ENCODE measurements at places on chromosomes 12 and 14.

DNA sequence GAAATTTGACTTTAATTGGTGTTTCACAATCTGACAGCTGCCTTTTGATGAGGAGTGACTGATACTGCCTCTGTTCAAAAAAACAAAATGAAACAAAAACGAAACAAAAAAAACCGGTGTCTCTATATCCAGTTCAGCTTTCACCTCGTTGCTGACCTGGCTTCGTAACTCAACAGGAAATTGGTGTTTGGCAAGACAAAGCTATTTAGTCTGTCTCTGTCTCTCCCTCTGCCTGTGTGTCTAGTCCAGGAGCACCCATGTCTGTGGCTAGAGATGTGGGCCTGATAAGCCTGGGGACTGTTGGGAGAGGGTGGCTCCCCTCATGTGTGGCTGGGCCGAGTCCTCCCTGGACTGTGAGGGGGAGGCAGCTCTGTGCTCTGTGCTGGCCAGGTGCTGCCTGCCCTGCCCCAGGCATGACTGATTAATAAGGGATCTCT is 11.3 kb downstream of the CACNA1C start:
- no peak for DNase-seq

DNA sequence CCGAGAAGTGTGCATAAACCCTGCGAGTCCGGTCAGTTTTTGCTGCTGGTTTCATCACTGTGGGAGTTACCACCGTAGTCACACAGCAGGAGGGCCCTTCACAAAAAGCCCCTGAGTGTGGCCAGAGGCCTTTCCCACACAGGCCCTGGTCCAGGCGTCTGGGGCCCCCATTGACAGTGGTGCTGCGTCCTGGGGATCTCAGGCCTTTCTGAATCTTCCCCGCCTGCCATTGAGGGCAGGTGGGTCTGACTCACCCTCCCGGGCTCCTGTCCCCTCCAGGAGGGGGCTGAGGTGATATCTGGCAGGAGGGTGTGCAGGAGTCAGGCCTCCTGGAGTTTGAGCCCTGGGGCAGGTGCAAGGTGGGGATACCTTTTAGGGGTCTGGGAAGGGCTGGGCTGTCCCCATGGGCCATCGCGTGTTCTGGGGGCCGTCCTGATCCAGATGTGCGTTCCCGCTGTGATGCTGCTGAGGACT is 358.5 kb downstream of the TMEM121 start:
- DNase-seq: peak; percentile 25

DNA sequence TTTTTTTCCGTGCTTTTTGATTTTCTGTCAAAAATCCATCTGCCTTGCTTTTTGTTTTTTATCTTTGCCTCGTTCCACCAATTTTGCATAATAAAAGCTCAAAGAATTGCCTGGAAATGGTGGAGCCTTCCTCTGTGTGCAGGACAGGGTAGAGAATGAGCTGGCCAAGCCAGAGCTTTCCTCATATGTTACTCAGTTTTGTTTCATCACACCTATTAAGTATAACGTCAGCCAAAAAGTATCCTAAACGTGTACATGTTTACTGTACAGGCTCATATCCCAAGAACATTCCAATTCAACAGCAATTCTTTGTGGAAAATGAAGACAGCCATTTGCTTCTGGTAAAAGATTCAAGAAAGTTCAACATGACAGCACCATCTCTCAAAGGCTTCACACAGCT is 191.2 kb upstream of the LMNTD1 start:
- DNase-seq: no peak

DNA sequence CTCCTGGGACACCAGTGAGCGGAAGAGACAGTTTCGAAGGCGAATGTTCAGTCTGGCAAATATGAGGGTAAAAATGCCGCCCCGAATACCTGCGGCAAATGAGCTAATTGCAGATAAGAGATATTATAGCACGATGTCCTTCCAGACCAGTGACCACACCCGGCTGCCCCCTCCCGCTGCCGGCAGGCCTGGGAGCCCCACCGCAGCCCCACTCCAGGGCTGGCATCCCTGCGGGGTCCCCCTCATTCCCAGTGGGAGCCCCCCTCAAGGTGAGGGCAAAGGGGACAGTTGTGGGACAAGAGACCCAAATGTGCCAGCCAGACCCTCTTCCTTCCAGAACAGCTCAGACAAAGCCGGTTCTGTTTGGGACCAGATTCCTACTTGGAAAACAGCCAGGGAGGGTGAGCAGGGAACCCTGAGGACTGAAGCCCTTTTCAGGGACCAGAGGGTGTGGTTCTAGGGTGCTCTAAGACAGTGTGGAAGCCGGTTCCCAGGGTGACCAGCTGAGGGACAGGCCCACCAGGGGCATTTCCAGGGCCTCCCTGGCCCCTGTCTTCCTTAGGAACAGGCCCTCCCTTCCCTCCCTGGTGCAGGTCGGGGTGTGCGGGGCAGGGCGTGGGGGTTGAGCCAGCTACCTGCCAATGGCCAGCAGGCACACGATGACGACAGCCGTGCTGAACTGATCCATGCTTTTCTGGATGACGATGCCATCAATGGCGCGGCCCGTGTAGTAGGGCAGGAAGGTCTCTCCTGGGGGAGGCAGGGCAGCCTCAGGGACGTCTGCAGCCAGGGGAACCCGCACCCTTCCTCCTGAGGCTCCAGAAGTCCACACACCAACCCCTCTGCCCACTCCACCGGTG is 16.2 kb downstream of the ABCB9 start:
- no peak for DNase-seq

- DNase-seq: no peak
These were observed 84.7 kb upstream of the FERMT2 start for GRCh38 chr14:53035336-53036210.

GRCh38 chr14:50312734-50313054 is 570 bp downstream of the DMAC2L start:
- no peak for DNase-seq

- DNase-seq: no peak
These were observed 28.7 kb upstream of the CCND2 start for GRCh38 chr12:4244868-4245267.

DNA sequence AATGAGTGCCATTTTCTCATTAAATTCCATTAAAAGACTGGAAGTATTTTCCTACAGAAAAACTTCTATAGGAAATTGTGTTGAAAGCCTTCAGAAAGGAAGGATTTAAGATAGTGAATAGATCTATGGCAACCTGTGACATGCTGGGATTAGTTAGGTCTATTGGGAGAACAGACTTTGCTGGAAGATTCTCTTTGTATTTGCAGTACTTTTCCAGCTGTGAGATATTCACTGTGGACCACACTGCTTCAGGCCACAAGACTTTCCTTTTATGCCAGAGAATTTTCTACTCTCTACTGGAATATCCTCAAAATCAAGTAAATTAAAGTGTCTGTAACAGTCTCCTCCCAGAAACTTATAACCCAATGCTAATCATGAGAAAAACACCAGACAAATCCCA is 136.2 kb downstream of the MYRFL start:
- no peak for DNase-seq

- no peak for DNase-seq
These were observed 25.2 kb upstream of the RASSF3 start for GRCh38 chr12:64585104-64585503.

DNA sequence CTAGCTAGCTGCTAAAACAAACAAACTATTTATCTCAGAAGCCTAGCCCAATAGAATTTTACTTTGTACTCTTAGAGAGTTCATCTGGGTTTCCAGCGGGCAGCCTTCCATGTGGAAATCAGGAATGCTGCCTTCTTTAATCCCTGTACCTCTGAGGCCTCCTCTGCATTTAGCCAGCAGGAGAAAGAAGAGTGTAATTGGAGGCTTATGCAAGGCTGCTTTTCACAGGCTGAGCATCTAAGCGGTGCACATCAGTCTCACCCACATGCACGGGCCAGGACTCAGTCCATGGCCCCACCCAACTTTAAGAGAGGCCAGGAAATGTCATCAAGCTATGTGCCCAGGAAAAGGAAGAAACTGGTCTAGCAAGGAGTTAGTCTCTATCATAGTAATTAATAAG is 14.0 kb upstream of the PTGDR start:
- DNase-seq: no peak

GRCh38 chr14:106586098-106586704 is 1059.8 kb downstream of the TMEM121 start:
- no peak for DNase-seq

- DNase-seq: no peak
These were observed 65.9 kb downstream of the RFX4 start for GRCh38 chr12:106648736-106649135.

GRCh38 chr12:57280211-57281062 is 29.4 kb upstream of the STAC3 start:
- no peak for DNase-seq

DNA sequence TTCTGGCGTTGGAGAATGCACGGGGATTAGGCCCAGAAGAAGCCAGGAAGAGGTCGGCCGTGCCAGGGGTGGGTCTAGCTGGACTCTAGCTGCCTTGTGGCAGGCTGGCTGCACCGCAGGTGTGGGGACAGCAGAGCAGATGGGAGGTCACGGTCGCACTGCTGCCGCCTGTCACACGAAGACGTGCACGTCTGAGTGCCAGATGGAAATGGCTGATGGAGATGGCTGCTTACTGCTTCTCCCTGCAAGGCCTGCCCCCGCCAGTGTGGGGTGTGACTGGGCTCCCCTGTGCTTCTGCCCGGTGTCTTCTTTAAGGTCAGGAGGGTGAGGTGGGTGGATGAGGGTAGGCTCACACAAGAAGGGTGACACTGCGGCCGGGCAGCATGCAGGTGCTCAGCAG is 79.0 kb downstream of the MOK start:
- DNase-seq: no peak

- no peak for DNase-seq
These were observed 319.4 kb downstream of the VRK1 start for GRCh38 chr14:97116546-97116945.

DNA sequence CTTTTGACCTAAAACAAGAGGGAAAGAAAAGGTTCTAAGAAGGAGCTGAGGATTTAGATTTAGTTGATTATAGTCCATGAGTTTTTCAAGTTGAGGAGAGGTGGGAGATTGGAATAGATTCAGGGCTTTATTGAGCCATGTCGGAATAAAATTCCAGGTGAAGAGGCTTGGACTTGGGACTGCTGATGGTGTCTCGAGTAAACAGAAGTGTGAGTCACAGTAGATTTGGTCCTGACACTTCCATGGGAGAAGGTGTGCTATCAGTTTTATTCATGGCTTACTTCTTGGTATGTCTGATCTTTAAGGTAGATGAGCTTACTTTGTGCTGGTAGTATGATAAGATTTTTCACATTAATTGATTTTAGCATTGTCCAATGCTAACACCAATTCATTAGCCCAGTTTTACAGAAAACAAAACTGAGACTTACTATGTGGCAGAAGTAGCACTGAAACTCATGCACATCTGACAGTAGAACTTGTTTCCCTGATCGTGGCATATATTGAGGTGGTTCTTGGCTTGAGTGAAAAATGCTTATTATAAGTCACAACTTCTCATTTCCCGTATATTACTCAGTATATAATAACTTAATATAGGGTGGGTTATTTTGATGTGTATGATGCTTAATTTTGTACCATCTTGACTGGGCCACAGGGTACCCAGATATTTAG is 172.4 kb upstream of the IGF1 start:
- no peak for DNase-seq

DNA sequence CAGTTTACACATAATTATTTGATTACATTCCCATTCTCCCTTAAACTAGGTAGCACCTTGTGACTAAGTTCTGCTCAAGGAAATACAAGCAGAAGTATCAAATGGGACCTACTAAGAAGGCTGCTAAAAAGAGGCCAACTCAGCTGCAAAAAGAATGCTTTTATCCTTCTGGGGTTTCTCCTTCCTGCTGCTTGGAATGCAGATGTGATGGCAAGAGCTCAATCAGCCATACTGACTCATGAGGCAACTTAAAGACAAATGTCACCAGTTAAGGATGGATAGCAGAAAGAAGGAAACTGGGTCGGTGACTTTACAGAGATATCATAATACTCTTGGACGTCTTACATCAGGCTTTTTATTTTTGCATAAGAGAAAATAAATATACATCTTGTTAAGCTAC is 38.0 kb upstream of the RAP1B start:
- no peak for DNase-seq

GRCh38 chr12:26576266-26576665 is 256.7 kb downstream of the ITPR2 start:
- no peak for DNase-seq

- DNase-seq: no peak
These were observed 1.1 kb downstream of the BCAT1 start for GRCh38 chr12:24947541-24948419.

GRCh38 chr12:15787778-15788177 is 1.4 kb downstream of the EPS8 start:
- DNase-seq: no peak

- no peak for DNase-seq
These were observed 98.7 kb upstream of the ATF1 start for GRCh38 chr12:50665170-50665569.

GRCh38 chr12:53820514-53821306 is 68.9 kb upstream of the CISTR start:
- DNase-seq: no peak

GRCh38 chr14:75283162-75283832 is 4.7 kb downstream of the FOS start:
- DNase-seq: no peak

DNA sequence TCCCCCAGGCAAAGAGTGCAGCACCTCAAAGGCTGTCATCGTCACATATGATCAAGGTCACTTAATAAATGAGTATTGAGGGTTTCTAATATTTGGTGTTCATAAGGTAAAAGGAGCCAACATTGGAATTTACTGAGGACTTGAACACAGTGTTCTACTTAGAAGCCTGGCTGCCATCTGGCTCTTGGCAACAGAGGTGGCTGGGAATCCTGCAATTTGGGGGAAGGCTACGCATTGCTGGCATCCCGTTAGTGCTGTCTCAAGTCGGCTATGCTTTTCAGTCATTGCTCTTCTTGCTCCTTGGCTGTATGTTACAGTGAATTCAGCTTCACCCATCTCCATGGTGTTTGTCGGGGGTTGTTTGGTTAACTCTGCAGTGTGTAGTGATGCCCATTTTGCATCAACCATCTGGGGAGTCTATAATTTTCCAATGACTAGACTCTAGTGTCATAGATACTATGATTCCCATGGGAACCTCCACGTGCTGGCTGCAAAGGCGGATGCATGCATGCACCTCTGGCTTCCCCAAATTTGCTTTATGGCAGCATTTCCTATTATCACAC is 12.9 kb upstream of the SLC24A4 start:
- no peak for DNase-seq

- DNase-seq: no peak
These were observed 8.4 kb downstream of the CNOT2 start for GRCh38 chr12:70251661-70252060.

GRCh38 chr12:127909041-127909440 is 357.9 kb upstream of the TMEM132C start:
- no peak for DNase-seq

GRCh38 chr12:133217219-133217618 is 18.5 kb downstream of the ANHX start:
- no peak for DNase-seq

All from sciatic nerve (tissue), 2 donors.